Ecto neural progenitor cell (in vitro differentiated cells): ENCODE measurements at places on chromosomes 16 and 17.

- no peak for DNase-seq
These were observed 273.2 kb downstream of the C16orf95 start for GRCh38 chr16:87044032-87044382.

DNA sequence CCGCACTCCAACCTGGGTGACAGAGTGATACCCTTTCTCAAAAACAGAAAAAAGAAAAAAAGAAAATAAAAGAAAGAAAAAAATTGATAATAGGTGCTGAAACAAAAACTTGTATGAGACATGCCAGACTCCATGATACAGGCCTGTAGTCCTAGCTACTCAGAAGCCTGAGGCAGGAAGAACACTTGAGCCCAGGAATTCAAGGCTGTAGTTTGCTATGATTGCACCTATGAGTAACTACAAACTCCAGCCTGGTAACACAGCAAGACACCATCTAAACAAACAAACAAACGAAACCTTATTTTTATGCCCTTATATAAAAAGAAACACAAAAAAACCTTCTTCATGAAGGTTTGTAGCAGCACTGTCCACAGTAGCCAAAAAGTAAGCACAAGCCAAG lies 5.0 kb upstream of the CMTM4 start:
- DNase-seq: no peak

GRCh38 chr17:6910987-6911603 lies 79.6 kb upstream of the TEKT1 start:
- DNase-seq: no peak

DNA sequence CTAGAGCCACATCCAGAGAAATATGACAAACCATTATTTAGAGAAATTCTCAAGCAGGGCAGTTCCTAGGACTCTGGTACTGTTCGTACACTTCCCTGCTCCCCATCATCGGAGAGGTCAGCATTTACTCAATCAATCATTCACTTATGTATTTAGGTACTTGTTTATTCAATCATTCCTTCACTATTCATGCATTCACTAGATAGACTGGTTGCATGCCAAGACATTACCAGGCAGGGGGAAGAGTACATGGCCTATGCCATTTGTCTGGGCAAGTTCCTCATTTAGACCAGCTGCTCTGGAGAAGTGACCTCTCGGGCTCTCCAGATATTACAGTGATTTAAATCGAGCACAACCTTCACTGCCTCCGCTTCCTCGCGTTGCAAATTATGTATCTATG lies 603.4 kb downstream of the KCNJ2 start:
- no peak for DNase-seq

GRCh38 chr16:525520-526180 lies 1.9 kb upstream of the CAPN15 start:
- no peak for DNase-seq

DNA sequence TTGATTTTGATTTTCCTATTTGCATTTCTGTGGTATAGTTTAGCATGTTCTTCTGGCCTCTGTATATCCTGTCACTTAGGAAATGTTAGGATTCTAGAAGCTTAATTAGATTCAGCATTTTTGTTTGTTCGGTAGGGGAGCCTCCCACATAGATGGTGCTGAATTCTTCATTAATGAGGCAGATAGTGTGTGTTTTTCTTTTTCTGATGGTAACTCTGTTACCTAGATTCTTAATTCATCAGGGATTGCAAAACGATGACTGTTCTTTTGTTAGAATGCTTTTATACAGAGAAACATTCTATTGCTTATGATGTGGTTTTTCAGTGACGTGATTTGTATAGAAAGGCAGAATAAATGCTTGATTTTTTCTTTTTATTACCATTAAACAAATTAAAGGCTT lies 19.0 kb downstream of the BANP start:
- DNase-seq: no peak

- DNase-seq: no peak
These were observed 188.9 kb downstream of the CPPED1 start for GRCh38 chr16:12614662-12615278.

DNA sequence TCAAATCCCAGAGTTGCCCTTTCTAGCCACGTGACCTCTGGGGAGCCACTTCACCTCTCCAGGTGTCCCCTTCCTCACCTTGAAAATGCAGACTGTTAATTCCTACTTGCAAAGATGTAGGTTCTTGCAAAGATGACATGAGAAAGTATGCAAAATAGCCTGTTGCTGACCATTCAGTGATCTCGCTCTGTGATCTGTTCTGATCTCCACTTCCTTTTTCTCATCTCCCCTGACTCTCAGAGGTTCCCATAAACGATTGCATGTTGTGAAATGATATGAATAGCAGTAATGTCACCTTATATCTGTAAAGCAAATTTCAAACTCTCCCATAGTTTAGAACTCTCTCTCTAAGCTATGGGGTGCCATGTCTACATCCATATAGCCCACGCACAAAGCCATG lies 182.3 kb downstream of the TMEM132E start:
- DNase-seq: no peak

DNA sequence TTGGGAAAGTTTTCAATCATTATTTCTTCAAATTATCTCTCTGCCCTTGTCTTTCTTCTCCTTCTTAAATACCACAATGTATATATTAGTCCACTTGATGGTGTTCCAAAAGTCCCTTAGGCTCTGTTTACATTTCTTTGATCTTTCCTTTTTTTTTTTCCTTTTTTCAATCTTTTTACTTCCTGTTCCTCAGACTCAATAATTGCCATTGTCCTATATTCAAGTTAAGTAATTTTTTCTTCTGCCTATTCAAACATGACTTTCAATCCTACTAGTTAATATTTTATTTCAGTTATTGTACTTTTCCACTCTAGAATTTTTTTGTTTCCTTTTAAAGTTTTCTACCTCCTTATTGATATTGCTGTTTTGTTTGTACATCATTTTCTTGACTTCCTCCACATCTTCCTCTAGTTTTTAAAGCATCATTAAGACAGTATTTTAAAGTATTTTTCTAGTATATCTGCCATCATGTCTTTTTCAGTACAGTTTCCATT lies 15.8 kb upstream of the UQCRC2 start:
- no peak for DNase-seq
